Urothelium cell line (cell line): ENCODE measurements at places on chromosomes 7 and 10.

GRCh38 chr7:36079446-36080025 lies 73.5 kb upstream of the EEPD1 start:
- no peak for DNase-seq

DNA sequence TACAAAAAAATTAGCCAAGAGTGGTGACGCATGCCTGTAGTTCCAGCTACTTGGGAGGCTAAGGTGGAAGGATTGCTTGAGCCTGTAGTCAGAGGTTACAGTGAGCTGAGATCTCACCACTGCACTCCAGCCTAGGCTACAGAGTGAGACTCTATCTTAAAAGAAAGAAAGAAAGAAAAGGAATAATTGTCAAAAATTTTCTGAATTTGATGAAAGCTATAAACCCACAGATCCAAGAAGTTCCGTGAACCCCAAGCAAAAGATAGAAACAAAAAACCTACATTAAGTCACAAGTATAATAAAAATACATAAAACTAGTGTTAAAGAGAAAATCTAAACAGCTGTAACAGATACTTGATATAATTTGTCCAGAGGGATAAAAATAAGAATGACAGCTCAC lies 60.1 kb upstream of the KMT2C start:
- DNase-seq, result no peak

DNA sequence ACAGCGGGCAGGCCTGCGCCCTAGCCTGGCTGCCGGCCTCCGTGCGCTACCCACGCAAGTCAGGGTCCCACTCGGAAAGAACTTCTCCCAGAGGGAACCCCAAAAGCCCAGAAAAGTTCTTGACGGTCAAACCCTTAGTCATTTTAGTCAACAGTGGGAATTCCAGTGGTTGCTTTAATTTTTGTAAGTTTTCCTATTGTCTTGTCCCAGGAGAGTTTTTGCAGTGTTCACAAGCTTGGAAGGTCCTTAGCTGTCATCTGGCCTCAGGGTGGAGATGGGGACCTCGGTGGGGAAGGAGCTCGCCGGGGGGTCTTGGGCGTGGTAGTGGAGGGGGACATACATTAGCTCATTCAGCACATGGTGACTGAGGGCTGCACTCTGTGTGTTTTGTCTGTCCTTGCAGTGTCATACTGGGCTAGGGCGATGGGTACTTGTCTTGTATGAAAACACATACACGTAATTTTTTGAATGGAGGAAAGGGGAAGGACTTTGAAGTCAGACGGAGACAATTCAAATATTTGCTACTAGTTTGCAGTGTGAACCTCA lies 736 bp downstream of the MINDY4 start:
- no peak for DNase-seq

- DNase-seq, result no peak
Measured at GRCh38 chr7:117937753-117938483, 64.7 kb upstream of the CTTNBP2 start.

GRCh38 chr10:58480321-58480720 lies 32.4 kb upstream of the BICC1 start:
- DNase-seq, result no peak

DNA sequence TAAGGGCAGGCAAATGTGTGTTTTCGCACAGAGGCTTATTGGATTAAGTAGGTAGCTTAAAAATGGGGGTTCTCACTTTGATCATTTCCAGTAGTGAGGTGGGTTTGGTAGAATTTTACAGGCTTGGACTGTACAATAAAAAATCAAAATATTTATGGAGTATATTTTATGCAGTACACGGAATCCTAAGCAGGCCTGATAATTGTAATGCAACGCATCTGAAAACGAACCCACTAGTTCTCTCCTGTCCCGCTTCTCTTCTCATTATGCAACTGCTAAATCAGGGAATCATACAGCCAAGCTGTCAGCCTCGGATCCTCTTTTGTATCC lies 377 bp upstream of the POLR1F start:
- DNase-seq, result no peak

GRCh38 chr7:1624999-1625927 lies 44.8 kb upstream of the ELFN1 start:
- no peak for DNase-seq

GRCh38 chr7:74299401-74299800 lies 10.2 kb downstream of the CLIP2 start:
- no peak for DNase-seq

DNA sequence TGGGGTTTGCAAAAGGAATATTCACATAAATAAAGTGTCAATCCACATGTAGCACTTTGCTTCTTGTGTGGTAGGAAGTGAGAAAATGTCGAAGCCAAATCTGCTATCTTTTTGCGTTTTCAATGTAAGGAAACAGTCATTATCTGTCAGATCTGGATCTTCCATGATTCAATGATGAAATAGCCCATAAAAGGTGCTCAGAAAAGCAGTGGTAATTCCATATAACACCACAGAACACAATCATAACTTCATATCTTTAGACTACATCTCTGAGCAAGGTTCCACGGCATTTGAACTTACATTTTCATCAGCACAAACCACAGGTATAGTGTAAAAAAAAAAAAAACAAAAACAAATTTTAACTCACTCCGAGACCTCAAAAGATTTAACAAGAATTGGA lies 39.9 kb upstream of the EGR2 start:
- DNase-seq, result no peak
